Activated CD8-positive, alpha-beta memory T cell treated with anti-CD3 and anti-CD28 coated beads, Interleukin-2, amount 50 U/mL, for 4 hours (primary cell): ENCODE measurements at places on chromosomes 12 and 14.

GRCh38 chr12:6185961-6186827, 14.0 kb upstream of the CD9 start:
- DNase-seq: no peak

DNA sequence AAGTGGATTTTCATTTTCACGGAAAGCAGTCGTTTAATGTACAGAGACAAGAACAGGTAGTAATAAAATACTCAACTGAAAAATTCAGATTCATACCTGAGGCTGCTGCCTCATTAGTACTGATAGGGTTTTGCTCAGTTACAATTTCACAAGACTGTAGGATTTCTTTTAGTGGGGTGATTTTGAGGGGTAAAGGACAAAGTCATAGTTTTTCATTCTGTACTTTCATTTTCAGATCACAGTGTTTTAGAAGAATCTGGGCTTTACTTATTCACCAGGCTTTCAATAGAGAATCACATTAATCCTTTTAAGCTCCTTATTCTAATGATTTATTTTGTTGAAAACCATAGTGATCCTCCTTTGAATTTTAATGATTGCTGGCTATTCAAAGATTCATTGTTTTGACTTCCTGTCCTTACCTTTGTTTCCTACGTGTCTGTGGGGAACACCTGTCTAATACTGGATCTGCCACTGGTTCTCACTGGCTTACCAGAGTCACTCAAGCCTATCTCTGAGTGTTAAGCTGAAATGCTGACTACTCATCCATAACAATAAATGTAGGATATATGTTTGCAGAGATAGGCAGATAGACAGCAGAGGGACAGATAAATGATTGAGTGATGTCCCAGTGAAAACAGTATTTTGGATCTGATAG, 243.8 kb upstream of the NPAS3 start:
- DNase-seq: no peak

DNA sequence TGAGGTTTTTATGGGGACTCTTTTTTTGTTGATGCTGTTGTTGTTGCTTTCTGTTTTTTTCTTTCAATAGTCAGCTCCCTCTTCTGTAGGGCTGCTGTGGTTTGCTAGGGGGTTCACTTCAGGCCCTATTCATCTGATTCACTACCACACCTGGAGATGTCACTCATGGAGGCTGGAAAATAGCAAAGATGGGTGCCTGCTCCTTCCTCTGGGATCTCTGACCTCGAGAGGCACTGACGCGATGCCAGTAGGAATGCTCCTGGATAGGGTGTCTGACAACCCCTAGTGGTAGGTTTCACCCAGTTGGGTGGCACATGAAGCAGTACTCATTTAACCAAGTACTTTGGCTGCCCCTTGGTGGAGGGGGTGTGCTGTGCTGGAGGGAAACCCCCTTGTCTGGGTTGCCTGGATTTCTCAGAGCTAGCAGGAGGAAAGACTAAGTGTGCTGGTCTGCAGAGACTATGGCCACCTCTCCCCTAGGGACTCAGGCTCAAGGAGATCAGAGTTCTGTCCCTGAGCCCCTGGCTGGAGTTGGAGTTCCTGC, 745.5 kb downstream of the TMTC2 start:
- DNase-seq: no peak

DNA sequence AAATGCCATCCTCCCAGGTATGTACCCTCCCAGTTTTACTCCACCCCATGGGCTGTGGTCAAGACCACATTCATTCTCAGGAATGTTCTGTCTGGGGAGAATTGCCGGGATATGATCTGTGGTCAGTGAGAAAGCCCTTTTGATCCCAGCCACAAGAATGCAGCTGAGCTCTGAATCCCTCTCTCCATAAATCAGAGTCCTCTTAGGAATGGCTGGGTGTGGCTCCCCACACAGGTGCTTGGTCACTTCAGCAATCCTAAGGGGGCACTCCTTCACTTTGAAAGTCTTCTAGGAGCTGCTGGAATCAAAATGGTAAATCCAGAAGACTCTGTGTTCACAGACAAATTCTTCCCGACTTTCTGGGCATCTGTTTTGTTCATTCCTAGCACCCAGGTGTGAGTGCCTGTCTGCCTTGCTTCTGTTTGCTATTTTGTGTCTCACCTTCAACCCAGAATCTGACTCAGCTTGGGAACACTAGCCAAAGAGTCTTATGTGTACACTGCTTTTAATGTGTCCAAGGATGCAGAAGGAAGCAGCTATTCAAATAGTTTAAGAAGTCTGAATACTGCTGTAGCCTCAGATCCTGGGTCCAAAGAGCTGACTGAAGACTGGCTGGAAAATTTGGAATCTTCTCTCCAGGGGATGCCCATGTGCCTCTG, 144.6 kb upstream of the CDKN3 start:
- no peak for DNase-seq

DNA sequence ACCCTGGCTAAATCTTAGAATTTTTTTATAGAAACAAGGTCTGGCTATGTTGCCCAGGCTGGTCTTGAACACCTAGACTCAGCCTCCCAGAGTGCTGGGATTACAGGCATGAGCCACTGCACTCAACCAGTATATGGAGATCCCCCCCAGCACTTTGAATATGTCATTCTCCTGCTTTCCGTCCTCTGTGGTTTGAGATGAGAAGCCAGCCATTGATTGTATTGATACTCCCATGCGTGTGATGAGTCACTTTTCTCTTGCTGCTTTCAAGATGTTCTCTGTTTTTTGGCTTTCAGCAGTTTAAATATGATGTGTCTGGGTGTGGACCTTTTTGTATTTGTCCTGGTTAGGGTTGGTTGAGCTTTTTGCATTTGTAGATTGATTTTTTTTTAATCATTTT, 75.2 kb upstream of the DNM1L start:
- no peak for DNase-seq

GRCh38 chr12:10215436-10215835, 2.8 kb downstream of the GABARAPL1 start:
- DNase-seq: no peak

DNA sequence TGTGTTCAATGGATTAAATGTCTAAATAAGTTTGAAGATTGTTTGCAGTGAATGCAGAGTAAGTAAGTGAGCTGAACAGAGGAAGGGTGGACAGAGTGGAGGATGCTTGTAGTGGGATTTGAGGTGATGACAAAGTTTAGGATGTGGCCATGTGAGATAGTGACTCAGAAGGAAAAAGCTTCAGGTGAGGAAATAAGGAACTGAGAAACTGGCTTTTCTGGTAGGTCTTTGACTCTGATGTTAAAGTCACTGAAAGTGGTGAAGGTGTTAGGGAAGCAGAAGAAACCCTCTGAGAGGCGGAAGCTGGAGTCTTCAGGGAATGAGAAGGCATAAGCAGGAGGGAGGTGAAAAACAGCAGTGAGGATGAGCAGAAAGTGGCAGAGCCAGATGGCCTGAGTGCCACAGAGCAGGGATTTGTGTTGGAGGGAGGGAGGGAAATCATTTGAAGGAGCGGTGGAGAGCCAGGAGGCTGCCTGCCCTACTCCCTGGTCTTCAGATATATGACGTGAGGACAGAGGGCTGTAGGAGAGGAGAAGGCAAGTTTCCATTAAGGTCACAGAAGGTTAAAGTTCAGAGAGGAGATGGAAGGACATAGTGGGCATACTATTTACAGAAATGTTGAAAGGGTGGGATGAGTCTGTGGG, 24.8 kb downstream of the RGS6 start:
- no peak for DNase-seq

DNA sequence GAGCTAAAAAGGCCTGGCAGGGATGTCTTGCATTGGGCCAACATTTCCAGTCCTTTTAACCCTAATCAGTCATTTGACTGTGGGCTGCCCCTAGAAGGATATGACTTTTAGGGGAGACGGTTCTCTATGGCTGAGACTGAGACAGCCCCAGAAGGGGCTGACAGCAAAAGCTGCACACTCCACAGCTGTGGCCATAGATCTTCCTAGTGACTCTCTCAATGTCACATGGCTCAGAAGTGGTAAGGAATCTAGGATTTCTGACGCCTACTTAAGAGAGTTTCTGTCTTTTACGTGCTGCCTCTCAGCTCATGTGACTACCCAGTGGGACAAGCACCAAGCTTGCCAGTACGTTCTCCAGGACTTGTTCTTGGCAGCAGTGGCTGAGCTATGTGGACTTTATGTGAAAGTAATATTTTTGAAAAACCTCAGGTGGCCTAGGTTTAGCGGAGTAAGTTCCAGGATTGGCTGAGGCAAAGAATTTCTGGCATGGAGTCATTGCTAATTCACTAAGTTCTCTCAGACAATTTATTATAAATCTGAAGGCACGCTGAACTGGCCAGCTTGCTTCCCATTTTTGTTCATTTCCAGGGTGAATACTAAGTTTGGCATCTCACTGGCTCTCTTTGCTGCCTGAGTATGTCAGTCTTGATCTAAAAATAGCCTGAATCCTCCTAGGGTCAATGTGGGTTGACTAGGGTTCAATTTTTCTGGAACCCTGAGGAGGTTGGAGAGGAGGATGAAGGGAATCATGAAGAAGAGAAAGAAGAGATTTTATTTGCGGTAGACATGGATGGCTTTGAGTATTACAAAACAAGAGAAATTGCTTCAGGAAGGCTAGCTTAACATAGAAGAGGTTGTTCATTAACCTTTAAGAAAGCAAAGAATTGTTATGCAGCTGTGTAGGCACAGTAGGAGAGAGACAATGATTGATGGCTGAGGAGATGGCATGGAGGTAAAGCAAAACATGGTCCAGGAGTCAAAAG, 271.8 kb downstream of the AEBP2 start:
- DNase-seq: no peak

DNA sequence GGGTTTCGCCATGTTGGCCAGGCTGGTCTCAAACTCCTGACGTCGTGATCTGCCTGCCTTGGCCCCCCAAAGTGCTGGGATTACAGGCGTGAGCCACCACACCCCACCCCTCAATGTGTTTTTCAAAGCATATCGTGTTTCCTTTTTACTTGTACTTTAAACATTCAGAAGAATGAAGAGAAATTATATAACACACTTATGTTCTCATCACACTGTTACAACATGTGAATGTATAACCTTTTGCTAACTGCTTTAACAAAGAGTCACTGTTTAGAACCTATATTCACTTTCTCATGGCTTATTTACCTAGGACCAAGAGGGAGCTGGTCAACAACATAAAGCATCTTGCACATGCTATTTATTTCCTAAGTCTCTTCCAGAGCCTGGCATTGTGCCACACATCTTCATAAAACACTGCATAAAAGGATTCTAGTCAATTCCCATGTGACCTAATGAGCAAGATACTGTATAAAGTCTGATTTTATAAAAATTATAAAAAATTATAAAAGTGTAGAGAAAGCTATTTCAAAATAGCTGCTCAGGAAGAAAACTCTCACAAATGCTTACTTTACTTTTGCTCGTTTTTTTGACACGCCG, 16.0 kb upstream of the ACTR6 start:
- no peak for DNase-seq

DNA sequence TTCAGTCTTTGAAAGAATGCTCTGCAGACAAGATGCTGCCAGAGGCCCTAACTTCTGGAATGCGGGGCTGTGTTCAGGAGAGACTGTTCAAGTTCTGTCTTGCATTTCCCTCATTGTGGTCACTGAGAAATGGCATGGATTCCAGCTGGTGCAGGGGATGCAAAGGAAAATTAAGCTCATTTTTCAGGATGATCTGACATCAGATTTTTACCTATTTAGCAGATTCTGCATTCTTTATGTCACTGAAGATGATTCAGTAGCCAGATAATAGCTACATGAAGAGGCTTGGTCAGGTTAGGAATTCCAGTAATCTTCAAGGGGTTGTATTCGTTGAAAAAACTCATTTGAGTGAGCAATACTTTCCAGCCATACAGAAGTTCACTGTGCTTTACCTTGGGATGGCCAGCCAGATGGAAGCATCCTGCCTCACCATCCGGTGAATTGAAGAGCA, 16.1 kb upstream of the MFAP5 start:
- DNase-seq: no peak

DNA sequence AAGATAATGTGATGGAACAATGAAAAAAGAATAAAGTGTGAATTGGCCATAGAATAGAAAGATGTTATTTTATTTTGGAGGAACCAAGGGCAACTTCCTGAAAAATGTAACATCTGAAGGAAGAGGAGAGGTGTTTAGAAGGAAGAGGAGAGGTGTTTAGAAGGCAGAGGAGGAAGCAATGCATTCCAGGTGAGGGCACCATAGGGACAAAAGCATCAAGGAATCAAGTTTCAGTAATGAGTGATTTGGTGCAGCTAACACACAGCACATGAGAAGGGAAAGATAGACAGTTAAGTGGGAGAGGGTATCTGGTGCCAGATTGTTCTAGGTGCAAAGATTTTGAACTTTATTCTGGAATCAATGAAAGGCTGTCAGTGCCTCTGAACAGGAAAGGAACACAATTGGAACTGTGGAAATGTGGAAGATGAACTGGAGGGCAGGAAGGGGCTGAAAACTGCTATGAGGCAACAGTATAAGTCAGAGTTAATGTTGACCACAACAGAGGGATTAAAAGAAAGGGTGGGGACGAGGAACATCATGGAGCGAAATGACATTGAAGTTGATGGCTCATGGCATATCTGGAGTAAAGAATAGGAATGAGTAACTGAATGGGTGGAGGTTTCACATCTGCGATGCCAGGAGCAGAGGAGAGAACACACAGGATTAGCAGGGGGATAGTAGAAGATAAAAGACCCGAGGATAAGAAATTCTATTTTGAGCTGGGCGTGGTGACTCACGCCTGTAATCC, 326.6 kb downstream of the LRIG3 start:
- no peak for DNase-seq

DNA sequence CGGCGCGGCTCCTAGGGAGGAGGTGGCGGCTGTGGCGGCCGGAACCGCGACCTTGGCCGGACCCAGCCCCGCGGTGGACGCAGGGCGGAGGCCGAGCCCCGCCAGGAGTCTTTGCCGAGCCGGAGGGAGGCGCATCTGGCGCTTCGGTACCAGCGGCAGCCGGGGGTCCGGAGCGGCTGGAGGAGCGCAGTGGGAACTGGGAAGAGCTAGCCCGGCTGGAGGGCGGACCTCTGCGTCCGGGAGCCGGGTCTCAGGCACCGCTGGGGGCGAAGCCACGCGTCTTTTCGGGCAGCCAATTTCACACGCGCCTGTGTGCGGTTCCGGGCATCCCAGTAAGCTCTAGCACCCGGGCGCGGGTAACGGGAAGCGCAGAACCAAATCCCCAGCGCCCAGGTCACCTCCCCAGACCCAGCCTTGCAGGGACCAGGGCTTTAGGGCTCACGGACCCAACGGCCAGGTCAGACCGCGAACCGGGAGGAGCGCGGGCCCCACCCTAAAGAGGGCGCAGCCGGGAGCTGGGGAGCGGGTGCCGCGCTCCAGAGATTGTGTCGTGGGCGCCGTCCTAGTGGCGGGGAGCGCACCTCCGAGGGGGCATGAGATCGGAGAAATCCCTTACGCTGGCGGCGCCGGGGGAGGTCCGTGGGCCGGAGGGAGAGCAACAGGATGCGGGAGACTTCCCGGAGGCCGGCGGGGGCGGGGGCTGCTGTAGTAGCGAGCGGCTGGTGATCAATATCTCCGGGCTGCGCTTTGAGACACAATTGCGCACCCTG, 89.4 kb downstream of the GALNT8 start:
- no peak for DNase-seq

GRCh38 chr12:18422871-18423270, 161.6 kb downstream of the PIK3C2G start:
- DNase-seq: no peak

GRCh38 chr14:79356040-79356439, 855.3 kb downstream of the DIO2 start:
- no peak for DNase-seq
